AG04449 (cell line): ENCODE measurements at places on chromosomes 4 and X.

- no peak for DNase-seq
Observed at GRCh38 chr4:56307423-56307822, 79.9 kb downstream of the AASDH start.

DNA sequence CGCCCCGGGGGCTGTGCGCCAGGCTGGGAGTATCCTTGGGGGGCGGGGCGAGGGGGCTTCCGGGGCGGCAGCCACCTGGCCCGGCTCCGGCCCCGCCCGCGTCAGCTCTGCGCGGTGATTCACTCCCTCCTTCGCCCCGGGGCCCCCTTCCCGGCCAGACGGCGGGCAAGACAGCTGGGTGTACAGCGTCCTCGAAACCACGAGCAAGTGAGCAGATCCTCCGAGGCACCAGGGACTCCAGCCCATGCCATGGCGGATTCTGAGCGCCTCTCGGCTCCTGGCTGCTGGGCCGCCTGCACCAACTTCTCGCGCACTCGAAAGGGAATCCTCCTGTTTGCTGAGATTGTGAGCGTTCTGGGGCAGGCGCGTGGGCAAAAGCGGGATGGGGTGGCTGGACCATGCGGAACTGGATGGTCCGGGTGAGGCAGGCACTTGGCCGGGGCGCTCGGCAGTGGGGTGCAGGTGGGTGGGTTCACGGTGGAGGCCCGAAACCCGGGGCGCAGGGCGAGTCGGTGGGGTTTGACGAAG is at the start of gene PLP2:
TSS of gene PLP2 (plus strand) at position 147 of the 528 bp plus-strand sequence. CDS start at position 250, 103 bp downstream.
- DNase-seq = no peak

DNA sequence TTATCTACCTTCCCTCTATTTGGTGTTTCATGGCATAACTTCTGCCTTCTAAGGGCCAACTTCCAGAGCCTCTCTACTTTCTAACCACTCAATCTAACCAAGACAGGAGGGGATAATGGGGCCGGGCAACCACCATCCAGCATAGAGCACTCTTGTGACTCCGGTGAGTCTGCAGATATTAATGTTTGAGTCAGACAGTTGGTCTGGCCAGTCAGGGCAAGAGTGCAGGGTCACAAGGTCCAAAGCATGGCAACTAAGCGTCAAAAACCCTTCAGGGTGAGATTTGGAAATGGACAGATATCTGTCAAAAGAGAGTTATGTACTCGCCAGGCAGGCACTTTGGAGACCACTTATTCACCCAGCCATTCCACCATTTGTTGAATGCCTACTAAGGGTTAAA is 105.0 kb downstream of the PALLD start:
- DNase-seq = no peak

DNA sequence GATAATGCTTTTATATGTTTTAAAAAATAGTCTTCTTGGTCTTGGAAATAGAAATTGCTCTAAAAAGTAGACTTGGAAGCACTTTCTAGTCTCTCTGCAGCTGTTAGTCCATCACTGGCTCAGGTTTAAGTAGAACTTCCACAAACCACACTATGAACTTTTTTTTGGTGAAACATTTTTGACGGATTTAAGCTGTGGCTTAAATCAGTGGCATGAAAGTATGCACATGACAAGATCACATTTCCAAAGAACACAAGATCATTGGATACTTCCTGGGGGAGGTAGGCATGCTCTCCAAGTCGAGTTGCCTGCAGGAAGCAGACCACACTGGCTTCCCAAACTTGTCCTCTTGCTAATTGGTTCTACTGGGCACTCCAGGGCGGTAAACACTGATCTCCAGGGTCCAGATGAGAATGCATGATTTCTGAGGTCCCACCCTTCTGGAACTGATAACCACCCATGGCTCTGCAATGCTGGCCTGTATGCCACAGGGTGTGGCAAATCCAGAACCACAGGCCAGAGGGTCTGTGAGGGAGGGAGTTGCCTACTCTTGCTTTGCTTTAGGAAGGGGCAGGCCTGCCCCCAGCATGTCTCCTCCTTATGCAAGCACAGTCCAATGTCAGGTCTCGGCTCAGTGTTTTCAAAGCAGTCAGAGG is 331.9 kb upstream of the SFRP2 start:
- no peak for DNase-seq

DNA sequence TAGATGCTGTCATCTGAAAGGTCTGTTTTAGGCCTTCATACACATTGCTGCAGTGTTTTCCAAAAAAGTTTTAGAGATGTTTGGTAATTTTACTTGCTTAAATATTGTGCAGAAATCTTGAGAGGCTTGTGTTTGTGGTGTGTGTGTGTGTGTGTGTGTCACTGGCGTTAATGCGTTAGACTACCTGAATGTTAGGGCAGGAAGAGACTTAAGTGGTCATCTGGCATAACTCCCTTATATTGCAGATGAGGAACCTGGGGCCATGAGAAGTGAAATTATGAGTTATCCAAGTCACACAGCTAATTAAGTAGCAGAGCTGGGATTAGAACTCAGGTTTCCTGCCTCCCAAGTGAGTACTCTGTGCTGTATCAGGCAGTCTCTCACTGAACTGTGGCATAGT is 1.4 kb downstream of the LSM6 start:
- no peak for DNase-seq

GRCh38 chrX:11080741-11081305 is 30.3 kb upstream of the HCCS start:
- DNase-seq = no peak

DNA sequence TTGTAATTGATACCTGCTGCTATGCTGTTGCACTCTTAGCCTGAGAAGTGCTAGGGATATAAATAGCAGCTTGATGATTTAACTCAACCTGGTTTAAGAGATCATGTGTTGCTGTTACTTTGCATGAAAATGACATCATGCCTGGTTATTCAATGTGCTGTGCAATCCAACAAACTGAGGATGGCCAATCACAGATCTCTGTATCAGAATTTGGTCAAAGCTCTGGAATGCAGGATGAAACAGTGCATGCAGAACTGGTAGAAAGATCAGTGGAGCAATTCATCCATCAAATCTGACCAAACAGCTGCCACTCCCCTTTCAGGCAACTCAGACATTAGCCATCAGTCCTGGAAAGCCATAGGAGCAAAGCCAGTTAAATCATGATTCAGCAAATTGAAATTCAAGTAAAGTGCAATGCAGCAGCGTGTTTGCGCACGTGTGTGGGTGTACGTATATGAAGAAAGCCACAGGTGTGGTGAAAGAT is 160.3 kb upstream of the RASGEF1B start:
- no peak for DNase-seq

GRCh38 chr4:24645765-24646550 is 61.6 kb upstream of the DHX15 start:
- no peak for DNase-seq

DNA sequence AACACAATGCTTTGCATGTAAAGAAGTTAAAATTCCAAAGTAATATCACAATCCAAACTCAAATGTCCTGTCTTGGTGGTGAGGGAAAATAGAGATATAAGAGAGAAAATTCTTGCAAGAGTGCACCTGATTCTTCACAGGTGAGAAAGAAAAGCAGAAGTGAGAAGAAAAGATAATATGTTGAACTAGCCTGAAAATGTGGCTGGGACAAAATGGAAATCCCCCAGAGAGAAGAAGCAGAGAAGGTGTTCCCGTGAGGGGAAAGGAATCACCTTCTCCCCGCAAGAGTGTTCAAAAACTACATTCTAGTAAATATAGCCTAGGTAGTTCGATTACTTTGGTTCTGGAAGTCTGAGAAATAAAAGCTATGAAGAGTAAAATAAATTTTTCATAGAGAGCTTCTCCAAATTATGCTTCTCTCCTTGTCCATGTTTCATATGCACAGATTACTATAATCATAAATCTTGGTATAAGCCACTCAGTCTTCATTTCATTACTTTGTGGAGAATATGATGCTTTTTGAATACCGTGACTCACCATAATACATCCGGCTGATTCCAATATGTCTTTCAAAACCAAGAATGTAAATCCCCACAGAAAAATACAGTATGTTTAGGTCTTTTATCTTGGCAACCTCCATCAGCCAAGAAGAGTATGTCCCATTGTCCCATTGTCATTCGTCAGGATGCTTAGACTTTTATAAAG is 63.1 kb downstream of the COX18 start:
- no peak for DNase-seq

DNA sequence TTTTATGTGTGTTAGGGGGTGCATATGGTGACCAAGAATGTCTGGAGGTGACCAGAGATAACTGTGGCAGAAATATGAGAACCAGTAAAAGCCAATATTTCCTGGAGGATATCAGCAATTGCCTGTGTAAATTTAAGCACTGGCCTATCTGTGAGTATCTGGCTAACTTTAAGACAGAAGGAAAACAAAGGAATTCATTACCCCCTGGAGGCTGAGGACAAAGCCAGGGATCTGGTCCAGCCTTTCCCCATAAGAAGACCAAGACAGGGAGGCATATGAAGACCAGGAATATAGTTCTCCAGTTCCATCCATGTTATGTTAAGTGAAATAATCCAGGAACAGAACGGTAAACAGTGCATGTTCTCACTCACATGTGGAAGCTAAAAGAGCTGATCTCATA is 49.2 kb downstream of the MFAP3L start:
- no peak for DNase-seq

- DNase-seq = peak; percentile 78
Observed at GRCh38 chr4:89469930-89470375, 162.4 kb upstream of the GPRIN3 start.

DNA sequence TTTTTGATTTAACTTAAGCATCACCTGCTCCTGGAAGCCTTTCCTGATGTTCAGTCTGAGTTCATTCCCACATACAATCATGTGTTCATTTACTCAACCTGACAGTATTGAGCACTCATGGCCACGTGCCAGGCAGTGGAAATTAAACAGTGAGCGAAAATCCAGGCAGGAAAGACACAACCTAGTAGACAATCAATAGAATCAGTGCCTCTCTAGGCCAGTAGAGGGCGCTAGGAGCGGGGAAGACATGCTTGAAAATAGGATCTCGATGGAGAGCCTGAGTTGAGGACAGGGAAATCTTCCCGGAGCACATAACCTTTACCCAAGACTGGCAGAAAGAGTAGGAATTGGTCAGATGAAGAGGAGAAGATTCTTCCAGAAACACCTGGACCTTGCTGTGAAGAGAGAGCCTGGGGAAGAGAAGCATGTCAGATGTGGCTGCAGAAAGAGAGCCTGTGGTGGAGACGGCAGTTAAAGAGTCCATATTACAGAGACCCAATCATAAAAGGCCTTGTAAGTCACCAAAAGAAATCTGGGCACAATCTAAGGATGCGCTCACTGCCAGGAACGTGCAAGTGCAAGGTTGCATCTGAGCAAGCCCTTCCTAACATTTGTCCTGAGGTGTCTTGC is 103.5 kb downstream of the LDB2 start:
- no peak for DNase-seq

- no peak for DNase-seq
Observed at GRCh38 chr4:61921920-61922319, 721.8 kb downstream of the ADGRL3 start.

DNA sequence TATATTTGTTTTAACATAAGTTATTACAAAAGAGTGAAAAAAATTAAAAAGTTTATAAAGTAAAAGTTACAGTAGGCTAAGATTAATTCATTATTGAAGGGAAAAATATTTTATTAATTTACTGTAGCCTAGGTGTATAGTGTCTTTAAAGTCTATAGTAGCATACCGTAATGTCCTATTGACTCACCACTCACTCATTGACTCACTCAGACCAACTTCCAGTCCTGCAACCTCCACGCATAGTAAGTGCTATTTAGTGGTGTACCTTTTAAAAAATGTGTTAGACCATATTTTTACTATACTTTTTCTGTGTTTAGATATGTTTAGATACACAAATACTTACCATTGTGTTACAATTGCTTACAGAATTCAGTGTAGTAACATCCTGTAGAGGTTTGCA is 841.1 kb downstream of the CENPC start:
- DNase-seq = no peak

- DNase-seq = no peak
Observed at GRCh38 chr4:130808492-130808891, 1712.5 kb downstream of the C4orf33 start.

- no peak for DNase-seq
Observed at GRCh38 chrX:134999469-134999868, 8.7 kb downstream of the SMIM10 start.

DNA sequence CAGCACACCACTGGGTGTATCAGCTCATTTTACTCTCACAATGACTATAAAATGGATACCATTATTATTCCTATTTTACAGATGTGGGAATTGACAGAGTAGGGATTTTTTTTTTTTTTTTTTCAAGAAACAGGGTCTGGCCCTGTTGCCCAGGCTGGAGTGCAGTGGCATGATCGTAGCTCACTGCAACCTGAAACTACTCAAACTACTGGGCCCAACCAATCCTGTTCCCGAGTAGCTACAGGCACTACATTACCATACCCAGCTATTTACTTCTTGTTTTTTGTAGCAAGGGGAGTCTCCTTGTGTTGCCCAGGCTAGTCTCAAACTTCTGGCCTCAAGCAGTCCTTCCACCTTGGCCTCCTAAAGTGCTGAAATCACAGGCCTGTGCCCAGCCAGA is 95.2 kb downstream of the LARP7 start:
- no peak for DNase-seq

- no peak for DNase-seq
Observed at GRCh38 chrX:139640259-139640658, 67.7 kb downstream of the MCF2 start.

GRCh38 chrX:46917622-46918021 is 5.4 kb downstream of the JADE3 start:
- no peak for DNase-seq
